COR-L47 (cell line): ENCODE measurements at places on chromosomes 6 and 20.

DNA sequence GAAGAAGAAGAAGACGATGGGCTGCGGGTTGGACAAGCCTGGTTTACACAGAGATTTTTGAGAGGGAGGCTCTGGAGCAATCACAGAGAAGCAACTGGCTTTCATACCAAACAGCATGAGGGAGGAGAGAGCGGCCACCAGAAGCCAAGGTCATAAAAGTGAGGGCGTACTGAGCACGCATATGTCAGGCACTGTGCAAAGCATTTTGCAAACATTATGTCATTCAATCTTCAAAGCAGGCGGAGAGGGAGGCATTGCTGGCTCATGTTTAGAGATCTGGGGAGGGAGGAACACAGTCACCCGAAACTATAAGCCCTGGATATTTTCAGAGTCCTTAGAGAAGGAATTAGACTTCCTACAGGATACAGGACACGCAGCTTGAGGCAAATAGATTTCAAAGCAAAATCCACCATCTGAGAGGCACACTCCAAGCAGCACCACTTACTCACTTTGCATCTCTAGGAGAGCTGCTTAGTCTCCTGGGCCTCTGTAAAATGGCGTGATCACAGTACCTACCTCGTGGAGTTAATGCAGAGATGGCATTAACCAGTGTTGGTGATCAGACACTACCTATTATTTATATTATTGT, 24.6 kb downstream of the RAMACL start:
- no peak for DNase-seq

DNA sequence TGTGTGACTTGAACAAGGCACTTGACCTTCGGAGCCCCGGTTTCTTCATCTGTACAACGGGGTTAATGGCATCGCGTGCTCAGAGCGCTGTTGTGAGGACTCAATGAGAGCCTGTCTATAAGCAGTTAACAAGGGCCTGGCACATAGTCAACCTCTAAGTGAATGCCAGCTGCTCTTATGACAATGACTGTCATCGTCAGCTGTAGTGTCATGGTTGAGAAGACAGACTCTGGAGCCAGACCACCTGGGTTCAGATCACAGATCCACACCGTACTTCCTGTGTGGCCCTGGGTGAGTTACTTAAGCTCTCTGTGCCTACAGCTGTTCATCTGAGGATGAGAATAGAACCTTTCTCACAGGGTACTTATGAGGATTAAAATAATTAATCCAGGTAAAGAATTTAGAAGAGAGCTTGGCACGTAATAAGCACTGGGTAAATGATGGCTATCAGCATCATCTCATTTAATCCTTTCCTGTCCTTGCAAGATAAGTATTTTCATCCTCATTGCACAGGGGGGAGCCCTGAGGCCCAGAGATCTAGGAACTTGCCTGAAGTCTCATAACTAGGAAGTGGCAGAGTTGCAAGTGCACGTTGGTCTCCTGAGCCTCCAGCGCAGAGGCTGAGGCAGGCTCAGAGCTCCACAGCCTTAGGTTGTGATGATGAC, 105.3 kb downstream of the EYA2 start:
- no peak for DNase-seq

GRCh38 chr20:40282941-40283340, 406.1 kb downstream of the MAFB start:
- no peak for DNase-seq

GRCh38 chr6:128278836-128279235, 241.6 kb downstream of the PTPRK start:
- no peak for DNase-seq

DNA sequence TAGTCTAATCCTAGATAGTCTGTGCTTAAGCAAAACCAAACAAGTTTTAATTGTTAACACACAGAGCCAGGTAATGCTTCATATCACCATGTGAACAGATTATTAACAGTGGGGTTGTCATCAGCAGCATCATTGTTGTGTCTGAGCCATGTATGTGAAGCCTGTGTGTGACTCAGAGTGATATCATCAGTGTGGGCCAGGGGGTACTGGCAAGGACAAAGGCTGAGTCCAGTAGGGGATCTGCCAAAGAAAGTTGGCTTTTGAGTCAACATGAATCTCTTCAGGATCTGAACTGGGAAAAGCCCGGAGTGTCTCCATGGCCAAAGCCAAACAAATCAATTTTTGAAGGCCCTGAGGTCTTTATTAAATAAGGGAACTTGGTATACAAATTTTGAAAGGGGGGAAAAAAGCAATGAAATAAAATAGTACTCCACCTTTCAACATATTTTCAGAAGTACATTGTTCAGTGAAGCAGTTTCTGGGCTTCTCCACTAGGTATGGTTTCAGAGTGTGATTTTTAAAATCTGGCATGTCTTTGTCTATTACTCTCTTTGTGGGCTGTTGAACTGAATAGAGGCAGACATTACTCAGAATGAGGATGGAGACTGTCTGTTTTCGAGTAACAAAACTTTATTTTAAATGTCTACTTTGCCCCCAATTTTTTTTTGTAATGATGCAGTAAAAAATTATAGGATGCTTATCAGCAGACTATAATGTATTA, 444.2 kb upstream of the JAG1 start:
- no peak for DNase-seq

- no peak for DNase-seq
Observed at GRCh38 chr6:29553268-29554057, 6.1 kb downstream of the UBD start.

GRCh38 chr6:156175433-156175832, 601.7 kb upstream of the ARID1B start:
- DNase-seq = no peak

- no peak for DNase-seq
Observed at GRCh38 chr6:41318261-41318653, 17.2 kb upstream of the NCR2 start.

- no peak for DNase-seq
Observed at GRCh38 chr6:8080362-8081151, 16.4 kb upstream of the BLOC1S5 start.

DNA sequence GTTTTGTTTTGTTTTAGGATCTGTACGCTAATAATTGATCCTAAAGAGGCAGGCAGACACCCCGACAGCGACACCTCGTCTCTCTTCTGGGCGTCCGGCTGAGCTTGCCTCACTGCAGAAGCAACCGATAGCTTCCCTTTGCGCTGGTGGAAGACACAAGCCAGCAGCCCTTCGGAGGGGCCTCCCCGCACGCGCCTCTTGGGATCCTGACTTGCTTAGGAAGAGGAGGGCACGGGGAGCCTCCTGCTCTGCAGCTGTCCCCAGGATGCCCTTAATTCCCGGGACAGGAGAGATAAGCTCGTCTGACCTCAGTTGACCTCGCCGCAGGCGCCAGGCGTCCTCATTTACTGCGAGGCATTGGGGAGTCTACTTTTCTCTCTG, 94.0 kb downstream of the CD83 start:
- DNase-seq = no peak

DNA sequence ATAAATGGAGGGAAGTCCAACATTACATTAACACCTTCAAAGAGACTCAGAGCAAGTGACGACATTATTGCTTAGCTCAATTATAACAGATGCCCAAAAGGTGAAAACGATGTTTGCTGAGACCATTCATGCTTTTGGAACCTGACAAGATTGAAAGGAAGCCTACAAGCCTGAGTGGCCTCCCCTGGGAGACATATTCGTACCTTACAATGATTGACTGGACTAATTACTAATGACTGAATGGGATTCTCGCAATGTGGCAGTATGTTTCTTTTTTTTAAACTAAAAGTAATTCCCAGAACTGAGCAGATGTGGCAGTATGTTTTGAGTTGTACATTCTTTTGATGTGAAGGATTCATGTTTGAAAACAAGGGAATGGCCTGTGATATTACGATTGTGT, 49.9 kb downstream of the VEGFA start:
- DNase-seq = no peak

GRCh38 chr6:18405477-18406293, 18.5 kb downstream of the RNF144B start:
- no peak for DNase-seq
